NCI-H187 treated with DMSO at 0.1 percent for 48 hours (cell line): ENCODE measurements at places on chromosomes 5 and 9.

DNA sequence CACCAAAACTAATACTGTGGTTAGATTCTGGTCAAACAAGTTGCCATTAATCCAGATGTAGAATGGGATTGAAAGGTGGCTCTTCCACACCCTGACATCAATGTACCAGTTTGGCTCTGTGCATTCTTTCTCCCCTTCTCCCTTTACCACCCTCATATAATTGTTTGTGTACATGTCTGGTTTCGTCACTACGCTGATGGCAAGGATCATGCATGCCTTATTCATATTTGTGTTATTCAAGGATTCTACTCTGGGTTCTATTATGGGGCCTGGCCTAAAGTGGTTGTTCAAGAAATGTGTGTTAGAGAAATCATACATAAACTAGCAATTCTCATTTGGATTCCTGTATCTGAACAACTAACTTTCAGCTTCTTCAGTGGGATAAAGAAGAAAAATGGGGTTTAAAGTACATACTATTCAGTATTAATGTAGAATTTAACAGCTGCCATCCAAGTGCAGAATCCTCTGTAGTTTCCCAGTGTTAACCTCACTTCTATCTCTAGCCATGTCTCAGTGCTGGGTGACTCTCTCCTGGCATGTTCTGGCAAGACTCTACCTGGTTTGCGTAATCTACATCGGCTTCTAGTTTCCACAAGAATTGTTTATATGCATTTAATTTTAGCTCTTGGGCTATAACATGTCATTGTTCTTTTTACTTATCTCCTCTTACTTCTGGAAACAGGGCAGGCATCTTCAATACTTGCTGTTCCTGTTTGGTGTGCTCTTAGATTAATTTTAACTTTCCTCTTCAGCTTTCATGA lies 27.9 kb upstream of the CDKN2B start:
- DNase-seq, result no peak

DNA sequence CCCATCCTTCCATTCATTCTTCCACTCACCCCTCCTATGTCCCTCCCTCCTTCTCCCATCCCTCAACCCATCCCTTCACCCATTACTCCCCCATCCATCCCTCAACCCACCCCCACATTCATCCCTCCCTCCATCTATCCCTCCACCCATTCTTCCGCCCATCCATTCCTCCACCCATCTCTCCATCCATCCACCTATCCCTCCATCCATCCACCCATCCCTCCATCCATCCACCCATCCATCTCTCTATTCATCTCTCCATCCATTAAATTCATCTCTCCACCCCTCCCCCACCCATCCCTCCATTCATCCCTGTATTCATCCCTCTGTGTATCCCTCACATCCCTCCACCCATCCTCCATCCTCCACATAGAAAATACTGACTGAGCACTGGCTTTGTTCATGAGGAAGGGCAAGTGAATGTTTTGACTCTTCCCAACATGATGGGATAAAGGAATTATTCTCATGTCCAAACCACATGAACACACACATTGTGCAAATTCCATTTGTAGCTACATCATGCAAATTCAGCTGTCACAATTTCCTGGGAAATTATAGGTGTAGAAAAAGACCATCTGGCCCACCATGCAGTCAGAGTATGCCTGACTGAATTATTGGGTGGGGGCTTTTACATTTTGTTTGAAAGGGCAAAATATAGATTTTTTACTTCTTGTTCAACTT lies 6.9 kb upstream of the VAV2 start:
- no peak for DNase-seq

- no peak for DNase-seq
These were observed 938 bp downstream of the NINJ1 start for GRCh38 chr9:93132946-93133680.

DNA sequence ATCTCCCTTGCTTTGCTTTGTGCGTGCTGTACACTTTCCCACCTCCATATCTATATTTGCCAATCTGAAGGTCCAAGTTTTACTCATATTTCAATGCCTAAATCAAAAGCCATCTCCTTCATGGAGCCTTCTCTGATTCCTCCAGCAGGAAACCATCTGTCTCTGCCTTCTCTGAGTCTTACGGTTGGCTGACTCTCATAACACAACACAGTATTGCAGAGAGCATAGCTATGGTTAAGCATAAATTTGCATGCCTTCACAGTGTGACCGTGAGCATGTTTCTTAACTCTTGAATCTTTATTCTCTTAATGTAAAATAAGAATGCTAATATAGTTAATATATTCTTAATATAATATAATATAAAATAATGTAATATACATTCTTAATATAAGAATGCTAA lies 136.8 kb upstream of the PPP2R2B start:
- no peak for DNase-seq

GRCh38 chr9:23682891-23683431 lies 143.1 kb downstream of the ELAVL2 start:
- DNase-seq, result no peak

DNA sequence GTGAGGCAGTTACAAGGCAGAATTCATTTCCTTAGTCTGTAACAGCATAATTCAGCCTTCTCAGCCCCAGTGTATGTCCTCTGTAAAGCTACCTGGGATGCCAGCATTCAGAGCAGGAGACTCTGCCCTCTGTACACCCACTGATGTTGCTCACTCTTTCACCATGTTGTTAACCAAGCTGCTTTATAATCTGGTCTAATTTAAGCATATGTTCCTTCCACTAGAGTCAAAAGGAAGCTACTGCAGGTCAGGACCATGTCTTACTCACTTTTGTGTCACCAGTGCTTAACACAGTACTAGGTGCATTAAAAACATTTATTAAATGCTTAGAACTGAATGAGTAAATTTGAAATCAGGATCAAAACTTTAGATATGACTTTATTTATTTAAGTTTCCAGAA lies 185.6 kb downstream of the FBXL17 start:
- DNase-seq, result no peak

- peak; percentile 75 for DNase-seq
These were observed 5.0 kb downstream of the EBF1 start for GRCh38 chr5:159094745-159095144.

- DNase-seq, result no peak
These were observed 6.6 kb downstream of the EEIG1 start for GRCh38 chr9:127974001-127974768.

DNA sequence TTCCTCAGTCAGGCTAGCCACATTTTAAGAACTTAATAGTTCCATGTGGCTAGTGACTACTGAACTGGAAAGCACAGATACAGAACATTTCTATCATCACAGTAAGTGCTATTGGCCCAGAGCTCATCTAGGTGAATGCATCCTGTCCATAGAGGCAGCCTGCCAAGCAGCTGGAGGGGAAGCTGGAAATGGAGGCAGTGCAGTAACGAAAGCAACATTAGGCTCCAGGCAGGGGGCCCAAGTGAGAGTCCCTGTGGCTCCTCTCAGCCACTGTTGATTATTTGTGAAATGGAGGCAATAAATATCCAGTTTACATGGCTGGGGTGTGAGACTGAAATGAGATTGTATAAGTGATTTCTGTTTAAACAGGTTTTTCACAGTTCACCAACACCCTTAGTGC lies 227.2 kb upstream of the KLF9 start:
- DNase-seq, result no peak

DNA sequence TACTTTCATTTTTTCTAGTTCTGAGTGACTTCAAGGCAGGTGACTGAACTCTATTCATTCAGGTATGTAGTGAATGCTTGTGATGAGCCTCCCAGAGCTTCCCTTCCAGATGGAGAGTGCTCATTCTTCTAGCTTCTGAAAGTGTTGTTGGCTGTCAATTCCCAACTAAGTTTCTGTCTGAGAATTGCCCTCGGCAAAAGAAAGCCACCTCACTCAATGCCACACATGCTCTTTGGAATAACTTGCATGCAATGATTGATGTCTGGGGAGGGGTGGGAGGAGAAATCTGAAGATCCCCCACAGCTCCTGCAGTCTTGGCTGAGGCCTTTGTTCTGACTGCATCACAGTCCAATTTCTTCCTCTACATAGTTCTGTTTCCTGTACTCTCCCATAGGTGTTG lies 123.1 kb upstream of the C6 start:
- no peak for DNase-seq

DNA sequence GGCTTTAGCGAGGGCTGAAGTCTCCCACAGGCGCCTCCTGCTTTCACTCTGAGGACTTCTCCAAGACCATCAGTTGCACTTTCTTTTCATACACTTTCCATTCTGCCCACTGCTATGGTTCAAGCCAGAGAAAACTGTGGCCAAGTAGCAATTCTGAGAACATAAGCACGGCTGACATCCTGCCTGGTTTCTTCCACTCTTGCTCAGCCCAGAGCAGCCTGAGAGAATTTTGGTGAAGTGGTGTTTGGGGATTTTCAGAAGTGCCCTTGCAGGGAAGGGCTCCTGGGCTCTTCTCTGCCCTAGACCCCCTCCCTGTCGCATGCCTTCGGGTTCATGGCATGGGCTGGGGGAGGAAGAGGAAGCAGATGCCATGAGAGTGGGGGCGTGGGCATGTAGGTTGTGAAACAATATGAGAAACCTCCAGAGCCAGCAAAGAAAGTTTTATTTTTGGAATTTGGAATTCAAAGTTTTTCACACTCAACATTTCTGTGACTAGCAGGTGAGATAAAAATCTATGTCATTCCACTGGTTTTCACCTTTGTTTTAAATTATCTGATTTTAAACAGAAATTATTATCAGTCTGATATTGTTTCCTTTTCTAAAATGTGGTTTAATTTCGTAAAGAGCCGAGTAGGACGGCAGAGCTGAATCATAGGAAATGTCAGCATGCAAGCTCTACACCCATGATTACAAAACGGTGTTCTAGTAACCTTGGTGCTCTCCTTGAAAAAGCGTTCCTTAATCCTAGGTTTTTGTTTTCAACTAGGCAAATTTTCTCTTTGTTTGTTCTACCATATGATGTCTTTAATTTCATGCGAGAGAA lies 27.8 kb upstream of the TNFSF8 start:
- no peak for DNase-seq

DNA sequence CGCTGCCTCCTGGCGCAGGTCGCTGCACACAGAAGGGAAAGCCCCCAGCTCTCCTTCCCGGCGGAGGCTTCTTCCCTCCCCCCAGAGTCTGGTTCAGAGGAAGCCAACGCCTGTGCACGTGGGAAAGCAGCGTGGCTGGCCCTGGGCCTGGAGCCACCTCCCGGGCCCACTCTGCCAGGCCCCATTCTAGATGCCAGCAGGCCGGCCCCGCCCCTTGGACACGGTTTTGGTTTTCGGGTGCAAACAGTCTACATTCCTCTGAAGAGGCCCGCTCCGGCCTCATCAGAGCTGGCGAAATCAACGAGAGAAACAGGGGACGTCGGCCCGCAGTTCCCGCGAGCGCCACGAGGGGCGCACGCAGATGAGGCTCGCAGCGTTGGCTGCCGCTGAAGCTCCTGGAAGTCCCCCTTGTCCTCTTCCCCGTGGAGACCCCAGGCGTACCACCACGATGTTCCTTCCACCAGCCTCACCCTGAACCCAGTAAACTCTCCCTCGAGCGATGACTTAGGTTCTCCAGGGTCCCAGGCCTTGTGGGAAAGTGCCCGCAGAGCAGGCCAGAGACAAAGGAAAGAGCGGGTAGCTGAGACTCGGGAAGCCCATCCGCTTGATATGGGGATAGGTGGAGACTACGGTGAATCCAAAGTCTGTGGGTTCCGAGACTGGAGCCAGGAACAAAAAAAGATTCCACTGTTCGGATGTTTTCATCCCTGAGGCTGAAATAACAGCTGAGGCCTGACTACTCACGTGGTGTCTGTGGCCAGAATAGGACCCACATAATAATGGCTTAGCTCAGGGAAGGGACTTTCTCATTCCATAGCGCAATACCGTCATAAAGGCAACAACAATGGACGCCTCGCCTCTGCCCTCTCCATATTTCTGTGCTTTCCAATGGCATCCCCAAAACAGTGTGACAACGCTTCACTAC lies 64.2 kb downstream of the KLF4 start:
- DNase-seq, result no peak

GRCh38 chr5:22044229-22044628 lies 808.9 kb downstream of the CDH12 start:
- no peak for DNase-seq

DNA sequence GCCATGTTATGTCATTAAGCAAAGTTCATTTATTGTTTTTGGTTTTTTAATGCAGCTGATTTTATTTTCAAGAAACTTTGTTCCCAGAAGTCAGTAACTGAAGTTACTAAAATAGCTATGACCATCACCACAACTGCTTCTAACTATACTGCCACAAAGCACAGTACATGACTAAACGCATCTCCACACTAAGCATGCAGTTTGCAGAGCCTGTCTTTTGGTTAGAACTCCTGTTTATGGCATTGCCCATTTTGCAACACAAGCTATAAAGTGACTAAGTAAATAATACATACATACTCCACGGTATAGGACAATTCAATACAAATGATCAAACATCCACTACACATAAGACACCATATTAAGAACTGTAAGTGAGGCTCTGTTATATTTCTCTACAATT lies 109.7 kb downstream of the MLLT3 start:
- DNase-seq, result no peak

DNA sequence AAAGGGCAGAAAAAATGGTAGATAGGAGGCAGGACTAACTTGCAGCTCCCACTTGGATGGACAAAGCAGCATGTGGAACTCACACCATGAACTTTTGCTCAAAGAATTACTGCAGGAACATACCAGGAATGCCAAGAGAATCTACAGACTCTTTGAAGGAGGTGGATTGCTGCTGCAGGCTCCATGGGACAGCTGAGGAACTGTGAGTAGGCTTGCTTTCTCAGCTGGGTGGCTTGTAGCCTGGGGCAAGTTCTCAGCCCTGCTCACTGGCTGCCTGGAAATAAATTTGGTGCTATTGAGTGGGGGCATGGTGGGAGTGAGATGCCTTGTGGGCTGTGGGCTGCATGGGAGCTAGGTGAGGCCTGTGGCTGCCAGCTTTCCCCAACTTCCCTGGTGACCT lies 574.5 kb downstream of the PRELID2 start:
- no peak for DNase-seq

GRCh38 chr9:71608021-71608420 lies 160.3 kb downstream of the CEMIP2 start:
- DNase-seq, result no peak

GRCh38 chr9:13033959-13034693 lies 245.4 kb downstream of the MPDZ start:
- DNase-seq, result no peak

DNA sequence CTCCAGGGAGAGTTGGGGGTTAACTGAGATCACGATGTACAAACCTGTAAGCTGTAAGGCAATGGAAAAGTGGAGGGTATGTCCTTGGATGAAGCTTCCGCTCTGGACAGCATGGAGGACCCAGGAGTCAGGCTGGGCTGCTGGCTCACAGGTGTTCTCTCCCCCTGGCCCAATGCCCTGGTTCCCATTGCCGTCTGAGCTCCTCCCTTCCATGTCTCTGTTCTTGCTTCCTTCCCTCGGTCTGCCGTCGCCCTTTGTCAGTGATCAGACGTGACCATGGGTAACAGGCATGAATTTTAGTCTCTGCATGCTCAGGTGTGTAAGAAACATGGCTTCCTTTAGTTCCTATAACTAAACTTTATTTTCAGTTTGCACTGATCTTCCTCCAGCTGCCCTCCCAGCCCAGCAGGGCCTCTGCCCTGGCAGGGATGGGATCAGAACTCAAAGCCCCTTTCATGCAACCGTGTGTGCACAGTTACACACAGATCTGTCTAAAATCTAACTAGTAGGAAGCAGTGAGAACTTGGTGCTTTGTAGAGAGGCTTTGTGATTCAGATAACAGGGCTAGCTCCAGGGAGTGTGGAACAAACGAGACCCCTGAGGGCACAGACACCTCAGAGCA lies 51.7 kb upstream of the KCNMB1 start:
- no peak for DNase-seq

- DNase-seq, result no peak
These were observed 28.1 kb downstream of the NEK6 start for GRCh38 chr9:124285903-124286291.
